Nasal cavity respiratory epithelium epithelial cell of viscerocranial mucosa (primary cell): ENCODE measurements at places on chromosomes 12 and 14. TPM values are rescaled to one million over a fixed set of nuclear protein-coding genes. Genes with fewer than 3 reads are reported as not detected.

TMEM132C gene
- not detected in 2 replicates for total RNA-seq

FAM186B gene
- 0.34 and 0.57 TPM in 2 replicates for total RNA-seq

MRPL51 gene
- total RNA-seq = 85.8 and 94.7 TPM in 2 replicates

BDKRB2 gene
- 4.8 and 9.0 TPM in 2 replicates for total RNA-seq

IRAK3 gene
- 0.68 and 6.8 TPM in 2 replicates for total RNA-seq

RFLNA gene
- 0.34 and 4.0 TPM in 2 replicates for total RNA-seq

SLC25A47 gene
- 0.07 TPM in 1 of 2 replicates, not detected in the other for total RNA-seq

RNF212B gene
- total RNA-seq = not detected in 2 replicates

GLT8D2 gene
- 1.6 and 2.1 TPM in 2 replicates for total RNA-seq

TDRD9 gene
- total RNA-seq = under 0.01 and 0.14 TPM in 2 replicates

KCNC2 gene
- not detected in 2 replicates for total RNA-seq

CLEC6A gene
- total RNA-seq = not detected in 2 replicates

LGALS3 gene
- total RNA-seq = 152 and 171 TPM in 2 replicates

KRT2 gene
- not detected in 2 replicates for total RNA-seq

PDE3A gene
- total RNA-seq = under 0.01 TPM in 1 of 2 replicates, not detected in the other

FRMD6 gene
- total RNA-seq = 172 and 266 TPM in 2 replicates

OVCH1 gene
- 0.28 TPM in 1 of 2 replicates, not detected in the other for total RNA-seq

TPPP2 gene
- not detected in 2 replicates for total RNA-seq

CTSG gene
- not detected in 2 replicates for total RNA-seq

SMOC1 gene
- total RNA-seq = 4.3 and 13.7 TPM in 2 replicates
